ENCODE measurements at places on chromosomes 2 and 18.

DNA sequence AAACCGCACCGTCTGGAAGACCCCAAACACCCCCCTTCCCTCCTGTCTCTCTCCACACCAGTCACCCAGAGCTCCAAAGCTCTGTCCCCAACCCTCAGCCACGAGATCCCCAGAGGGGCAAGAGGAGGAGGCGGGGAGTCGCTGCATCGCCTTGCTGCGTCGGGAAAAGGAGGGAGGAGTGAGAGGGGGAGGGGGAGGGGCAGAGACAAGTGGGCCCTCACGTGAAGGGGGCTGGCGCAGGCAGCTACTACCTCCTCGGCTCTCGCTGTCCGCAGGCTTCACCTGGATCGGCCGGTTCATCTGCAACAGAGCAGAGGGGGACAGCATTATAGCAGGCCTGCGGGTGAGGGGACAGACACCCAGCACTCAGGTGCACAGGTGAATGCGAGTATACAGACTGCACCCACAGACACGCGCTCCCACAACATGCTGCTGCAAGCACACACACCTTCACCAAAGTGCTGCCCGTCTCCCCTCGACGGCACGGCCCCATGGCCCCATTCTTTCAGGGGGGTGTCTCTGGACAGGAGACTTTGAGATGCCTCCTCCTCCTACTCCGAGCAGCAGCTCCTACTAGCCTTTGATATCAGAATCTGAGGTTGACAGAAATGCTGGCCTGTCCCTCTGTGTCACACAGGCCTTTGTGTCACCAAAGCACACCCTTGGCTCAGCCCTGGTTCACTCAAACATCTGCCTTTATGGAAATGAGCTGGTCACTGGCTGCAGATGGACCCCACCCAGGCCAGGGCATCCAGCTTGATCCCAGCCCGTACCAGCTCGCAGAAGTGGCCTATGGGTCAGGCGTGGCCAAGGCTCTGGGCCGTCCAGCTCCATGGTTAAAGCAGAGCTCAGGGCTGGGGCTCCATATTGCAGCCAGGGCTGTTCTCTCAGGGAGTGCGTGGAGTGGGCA, 243.8 kb downstream of the CELF4 start:
- DNase-seq = no peak

DNA sequence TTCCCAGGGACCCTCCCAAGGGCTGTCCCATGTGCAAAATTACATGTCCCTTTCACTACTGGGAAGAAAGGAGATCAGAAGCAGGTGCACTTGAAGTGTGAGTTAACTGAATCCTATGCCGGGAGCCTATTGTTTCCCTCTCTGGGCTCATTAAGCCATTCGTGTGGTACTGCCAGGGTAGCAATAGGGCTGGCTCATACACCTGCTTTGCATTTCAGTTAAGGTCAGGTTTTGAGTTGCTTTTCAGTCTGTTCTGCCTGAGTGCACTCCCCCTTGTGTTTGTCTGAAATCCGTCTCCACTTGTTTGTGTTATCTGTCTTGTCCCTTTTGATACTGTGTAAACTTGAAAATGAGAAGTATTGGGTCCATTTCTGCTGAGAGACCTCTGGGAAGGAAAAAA, 1232.6 kb upstream of the NRXN1 start:
- no peak for DNase-seq

DNA sequence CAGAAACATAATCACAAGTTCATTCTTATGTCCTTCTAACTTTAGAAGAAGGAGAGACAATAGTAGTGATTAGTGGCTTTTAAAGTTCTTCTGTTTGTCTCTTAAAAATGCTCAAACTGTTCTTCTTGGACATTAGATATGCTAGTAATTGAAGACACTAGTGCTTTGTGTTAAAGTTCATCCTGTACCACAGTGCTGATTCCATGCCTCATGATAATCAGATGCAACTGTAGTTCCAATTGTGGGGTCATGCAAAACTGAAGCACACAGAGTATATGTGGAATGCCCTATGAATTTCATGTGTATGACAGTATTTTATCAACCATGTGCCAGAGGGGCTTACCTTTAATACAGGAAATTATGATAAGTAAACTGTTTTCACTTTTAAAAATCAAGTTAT, 11.4 kb upstream of the KCNJ13 start:
- DNase-seq = no peak

DNA sequence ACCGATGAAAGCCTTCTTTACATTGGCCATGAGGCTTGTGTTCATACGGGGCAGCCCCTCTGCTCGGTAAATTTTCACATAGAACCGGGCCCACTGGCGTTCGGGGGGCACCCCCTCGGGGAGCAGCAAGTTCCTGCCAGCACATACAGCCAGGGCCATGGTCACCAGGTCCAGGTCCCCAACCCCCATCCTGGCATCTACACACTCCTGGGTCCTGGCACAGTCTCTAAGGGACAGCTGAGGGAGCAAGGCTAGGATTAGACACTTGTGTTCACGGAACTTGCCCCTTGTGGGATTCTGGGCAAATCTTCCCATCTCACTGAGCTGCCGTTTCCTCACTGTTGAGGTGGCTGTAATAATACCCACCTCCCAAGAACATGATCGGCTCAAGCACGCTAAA, 5.6 kb upstream of the OTOF start:
- DNase-seq = no peak

DNA sequence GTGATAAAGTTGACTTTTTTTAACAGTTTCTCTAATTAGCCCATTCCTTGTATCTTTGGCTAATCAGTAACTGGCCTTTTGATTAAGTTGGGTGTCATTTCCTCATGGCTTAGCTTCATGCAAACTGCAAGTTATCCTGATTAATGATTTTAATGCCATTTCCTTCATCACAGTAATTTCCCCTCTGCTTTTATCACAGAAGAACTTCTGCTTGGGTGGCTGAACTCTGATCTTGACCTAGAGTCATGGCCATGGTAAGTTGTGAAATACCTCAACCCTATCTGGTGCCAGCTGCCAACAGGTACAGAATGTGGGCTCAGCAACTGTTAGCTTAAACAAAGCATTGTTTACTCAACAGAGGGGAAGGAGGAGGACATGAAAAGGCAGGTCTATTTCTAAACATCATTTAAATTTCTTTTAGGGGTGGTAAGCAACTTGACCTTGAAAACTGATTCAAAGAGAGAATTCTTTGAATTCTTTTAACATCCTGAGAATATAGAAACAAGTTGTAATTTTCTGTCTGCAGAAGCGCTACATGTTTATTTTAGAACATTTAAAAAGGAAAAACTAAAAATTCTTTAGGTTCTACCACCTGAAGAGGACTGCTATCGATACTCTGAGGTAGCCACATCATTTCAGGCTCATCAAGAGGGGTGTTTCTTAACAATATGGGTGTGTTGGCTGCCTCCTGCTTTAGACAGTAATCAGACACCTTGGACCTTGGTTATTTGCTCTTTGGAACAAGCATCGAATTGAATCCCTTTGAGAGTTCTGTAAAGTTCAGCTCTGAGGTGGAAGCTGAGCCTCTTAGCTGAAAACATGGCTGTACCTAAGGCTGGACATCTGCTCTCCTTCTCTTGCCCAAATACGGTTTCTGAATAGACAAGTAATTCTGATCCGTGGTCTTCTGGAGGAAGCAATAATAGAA, 39.7 kb downstream of the ANXA4 start:
- DNase-seq = peak; percentile 3

GRCh38 chr2:64426183-64426952, 27.6 kb upstream of the LGALSL start:
- DNase-seq = no peak

GRCh38 chr2:235968155-235968554, 200.0 kb downstream of the GBX2 start:
- DNase-seq = no peak

DNA sequence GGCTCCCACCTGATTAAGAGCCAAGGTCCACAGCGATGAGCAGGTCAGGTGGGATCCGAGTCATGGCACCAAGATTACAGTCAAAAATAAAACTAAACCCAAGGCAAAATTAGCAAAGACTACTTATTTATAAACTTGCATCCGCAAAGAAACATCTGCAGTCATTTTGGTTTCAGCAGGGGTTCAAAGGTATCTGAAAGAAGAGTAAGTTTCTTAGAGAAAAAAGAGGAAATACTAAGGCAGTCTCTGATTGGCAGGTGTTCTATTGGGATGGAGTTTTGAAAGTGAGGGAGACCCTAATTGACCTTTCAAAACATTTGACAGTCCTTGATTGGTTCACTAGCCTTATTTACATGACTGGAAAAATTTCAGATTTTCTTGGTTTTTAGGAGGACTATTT, 11.0 kb upstream of the PLB1 start:
- DNase-seq = no peak

DNA sequence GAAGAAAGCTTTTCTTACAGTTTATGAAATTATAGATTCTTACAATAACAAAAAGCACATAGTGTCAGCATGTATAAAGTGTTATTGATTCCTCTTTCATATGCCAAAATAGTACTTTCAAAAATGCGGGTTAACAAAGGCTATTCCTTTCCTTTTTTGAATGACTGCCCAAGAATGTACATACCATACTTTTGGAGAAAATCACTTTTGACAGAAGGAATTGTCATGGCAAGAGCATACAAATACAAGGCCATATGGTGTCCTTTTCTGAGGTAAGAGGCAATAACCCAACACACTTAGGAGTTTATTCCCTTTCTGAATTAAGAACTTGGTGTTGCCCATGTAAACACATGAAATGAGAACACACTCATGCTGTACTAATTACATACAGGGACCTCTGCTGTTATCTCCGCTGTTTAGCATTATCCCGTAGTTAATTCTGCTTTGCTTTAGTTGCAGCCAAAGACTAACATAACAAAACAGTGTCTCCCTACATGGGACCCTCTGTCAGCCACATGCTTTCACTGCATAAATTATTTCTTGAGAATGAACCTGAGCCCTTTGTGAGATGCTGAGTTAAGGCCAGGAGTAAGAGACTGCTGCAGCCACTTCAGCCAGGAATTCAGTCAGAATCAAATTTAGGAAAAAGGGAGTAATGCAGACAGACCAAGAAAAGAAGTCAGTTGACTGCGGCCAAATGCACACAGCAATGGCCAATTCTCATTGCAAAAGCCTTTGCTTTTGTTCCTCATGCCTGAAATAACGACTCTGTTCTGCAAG, 67.0 kb downstream of the CDH2 start:
- no peak for DNase-seq

GRCh38 chr2:130303169-130303568, 39.5 kb upstream of the IMP4 start:
- DNase-seq = no peak

DNA sequence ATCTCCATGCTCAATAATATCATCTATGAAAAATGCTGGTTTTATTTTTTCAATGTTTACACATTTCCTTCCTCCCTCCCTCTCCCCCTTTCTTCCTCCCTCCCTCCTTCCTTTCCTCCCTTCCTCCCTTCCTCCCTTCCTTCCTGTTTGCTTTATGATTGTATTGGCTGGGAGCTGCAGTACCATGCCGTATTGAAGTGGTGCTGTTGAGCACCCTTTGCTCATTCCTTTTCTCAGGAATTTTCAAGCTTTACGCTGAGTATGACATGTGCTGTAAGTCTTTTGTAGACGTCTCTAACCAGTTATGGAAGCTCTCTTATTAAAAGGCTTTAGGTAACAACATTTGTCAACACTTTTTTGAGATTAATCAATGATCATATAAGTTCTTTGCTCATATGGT, 100.4 kb downstream of the SNTG2 start:
- DNase-seq = no peak

GRCh38 chr2:134408791-134409190, 154.9 kb downstream of the MGAT5 start:
- no peak for DNase-seq

GRCh38 chr18:69537183-69537582, 136.5 kb downstream of the DOK6 start:
- no peak for DNase-seq

- no peak for DNase-seq
Observed at GRCh38 chr2:28363686-28364280, 28.9 kb upstream of the FOSL2 start.

GRCh38 chr2:64606479-64607363, 47.0 kb downstream of the SERTAD2 start:
- peak; percentile 91 for DNase-seq

- DNase-seq = no peak
Observed at GRCh38 chr2:140596447-140596846, 1534.4 kb downstream of the LRP1B start.

DNA sequence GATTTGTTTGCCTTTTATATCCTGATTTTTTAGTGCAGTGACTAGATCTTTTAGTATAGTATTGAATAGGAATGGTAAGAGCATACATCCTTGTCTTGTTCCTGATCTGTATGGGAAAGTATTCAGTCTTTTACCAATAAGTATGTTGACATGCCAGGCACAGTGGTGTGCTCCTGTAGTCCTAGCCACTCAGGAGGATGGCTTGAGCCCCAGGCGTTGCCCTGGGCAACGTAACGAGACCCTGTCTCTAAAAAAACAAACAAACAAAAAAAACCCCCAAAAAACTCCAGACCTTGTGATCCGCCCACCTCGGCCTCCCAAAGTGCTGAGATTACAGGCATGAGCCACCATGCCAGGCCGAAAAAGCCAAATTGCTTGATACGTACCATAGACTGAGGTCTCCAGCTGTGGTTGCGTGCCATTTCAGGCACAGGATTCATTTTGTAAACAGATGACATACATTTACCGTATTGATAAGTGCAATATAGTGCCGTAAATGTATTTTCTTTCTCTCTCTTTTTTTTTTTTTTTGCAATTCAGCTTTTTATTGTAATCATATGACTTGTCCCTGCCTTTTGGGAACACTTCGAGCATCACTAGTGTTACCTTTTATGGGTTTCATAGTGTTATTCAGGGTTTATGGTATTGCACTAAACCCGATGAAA, 18.5 kb downstream of the BIRC6 start:
- DNase-seq = no peak

- DNase-seq = no peak
Observed at GRCh38 chr2:169839954-169840746, 12.9 kb downstream of the UBR3 start.

- DNase-seq = no peak
Observed at GRCh38 chr18:10771053-10771709, 245.4 kb downstream of the NAPG start.

DNA sequence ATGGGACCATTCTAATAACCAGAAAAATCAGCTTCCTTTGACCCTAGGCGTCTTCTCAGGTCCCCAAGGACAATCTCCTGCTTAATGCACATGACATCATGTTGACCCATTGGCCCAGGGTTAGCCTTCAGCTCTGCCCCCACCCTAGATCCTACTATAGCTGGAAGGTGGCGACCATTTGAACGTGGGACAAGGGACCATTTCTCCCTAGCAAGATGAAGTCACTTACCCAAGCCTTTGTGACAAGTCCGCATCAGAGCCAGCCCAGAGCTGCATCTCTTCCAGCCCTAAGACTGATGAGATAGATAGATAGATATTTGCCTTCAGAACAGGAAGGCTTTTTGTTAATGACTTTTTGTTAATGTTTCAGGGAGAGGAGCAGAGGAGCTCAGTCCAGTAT, 28.2 kb upstream of the TAF1B start:
- no peak for DNase-seq
